ENCODE measurements at places on chromosomes 2 and 18.

- DNase-seq, result no peak
These were observed 3.8 kb downstream of the GALNT5 start for GRCh38 chr2:157261199-157261782.

GRCh38 chr18:47605093-47605492 is 325.4 kb downstream of the SMAD2 start:
- no peak for DNase-seq

DNA sequence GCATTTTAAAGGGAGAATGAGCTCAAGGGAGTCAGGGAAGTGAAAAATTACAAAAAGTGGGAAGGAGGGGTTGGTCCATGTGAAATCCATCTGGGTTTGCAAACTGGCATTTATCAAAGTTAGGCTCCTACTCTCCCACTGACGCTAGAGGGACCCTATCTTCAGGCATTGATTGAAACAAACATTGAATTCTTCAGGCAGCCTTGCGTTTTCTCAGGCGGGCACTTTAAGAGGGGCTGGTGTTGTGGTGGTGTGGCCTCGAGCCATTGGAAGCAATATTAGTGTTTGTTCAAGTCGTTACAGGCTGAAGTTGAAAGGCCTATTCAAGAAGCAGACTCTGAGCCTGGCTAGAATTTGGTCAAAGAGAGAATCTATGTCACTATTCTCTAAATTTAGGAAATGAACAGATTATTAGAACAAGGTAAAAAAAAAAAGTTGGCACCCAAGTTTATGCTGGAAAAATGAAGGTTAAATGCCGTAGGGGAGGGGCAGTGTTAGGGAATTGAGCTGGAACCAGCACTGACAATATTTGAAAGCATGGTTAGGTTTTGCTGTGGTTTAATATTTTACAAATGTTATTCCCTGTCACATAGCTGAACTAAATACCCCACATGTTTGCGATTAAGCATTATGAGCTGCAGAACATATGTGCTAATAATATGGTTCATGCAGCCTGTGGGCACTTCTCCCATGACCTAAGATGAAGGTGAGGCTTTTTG is 36.8 kb downstream of the STON1 start:
- no peak for DNase-seq

DNA sequence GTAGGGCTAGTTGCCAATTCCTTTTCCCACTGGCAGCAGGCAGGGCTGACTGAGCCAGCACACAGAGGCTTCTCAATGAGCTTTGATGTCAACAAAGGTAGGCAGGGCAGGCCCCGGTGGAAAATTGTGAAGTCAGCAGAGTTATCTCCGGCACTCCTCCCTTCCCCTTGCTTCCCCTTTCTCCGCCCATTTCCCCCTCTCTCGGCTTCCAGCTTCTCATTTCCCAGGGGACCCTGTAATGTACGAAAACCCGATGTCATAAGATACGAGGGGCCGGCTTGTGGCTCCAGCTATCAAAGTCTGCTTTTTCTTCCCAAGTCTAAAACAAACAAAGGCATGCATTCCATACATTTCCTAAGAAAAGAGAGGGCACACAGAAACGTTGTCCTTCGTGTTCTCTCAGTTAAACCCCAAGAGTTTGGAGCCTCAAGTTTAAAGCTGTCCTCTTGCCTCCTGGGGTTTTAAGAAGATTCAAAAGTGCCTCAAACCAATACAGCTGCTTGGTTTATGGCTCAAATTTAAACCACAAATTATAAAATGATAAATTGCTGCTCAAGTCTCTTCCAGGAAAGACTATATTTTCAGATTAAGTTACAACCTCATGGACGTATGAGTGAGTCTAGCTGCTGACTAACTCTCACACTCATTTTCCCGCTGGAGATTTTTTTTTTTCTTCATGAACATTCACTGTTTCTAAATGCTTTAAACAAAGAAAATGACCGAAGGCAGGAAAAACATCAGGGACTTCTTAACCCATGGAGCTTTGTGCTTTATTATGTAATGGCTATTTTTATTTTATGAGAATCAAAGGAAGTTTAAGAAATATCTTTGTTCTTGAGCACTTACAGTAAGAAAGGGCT is 27.2 kb upstream of the EML4 start:
- DNase-seq, result no peak

DNA sequence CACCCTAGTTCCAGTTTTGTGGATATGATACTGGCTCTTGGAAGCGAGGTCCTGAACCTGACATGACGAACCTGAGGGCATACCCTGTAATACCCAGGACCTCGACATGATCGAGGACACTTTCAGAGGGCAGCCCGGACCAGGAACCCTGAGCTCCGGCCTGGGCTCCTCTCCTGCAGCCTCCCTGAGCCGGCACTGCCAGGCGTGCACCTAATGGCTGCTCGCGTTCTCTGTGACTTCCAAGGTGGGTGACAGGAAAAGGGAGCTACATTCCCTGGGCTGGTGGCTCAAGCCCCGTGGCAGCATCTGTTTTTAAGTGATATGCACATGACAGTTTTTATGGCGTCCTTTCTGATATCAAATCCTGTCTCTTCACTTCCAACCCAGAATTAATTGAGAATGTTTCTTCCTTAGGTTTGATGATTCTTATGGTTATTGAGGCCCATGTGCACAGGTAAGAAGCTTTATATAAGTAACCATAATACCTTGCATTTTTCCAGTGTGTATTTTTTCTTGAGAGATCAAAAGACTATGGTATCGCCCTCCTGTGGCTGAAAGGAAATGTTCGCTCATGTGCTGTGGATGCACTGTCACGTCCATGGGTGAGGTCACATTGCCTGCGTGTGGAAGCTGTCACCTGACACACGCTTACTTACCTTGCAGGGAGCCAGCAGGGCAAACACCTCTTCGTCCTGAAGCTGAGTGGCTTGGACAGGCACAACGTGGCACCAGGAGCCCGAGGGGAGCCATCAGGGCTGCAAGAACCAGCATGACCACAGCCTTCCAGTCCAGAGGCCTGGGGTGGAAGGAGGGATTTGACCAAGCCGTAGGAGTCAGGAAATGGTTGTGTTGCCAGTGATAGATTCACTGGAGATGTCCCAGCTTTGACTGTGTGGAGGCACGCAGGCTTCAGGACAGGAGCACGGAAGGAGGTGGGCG is 367.4 kb upstream of the MYT1L start:
- DNase-seq, result no peak
